ENCODE measurements at places on chromosomes 4 and X.

DNA sequence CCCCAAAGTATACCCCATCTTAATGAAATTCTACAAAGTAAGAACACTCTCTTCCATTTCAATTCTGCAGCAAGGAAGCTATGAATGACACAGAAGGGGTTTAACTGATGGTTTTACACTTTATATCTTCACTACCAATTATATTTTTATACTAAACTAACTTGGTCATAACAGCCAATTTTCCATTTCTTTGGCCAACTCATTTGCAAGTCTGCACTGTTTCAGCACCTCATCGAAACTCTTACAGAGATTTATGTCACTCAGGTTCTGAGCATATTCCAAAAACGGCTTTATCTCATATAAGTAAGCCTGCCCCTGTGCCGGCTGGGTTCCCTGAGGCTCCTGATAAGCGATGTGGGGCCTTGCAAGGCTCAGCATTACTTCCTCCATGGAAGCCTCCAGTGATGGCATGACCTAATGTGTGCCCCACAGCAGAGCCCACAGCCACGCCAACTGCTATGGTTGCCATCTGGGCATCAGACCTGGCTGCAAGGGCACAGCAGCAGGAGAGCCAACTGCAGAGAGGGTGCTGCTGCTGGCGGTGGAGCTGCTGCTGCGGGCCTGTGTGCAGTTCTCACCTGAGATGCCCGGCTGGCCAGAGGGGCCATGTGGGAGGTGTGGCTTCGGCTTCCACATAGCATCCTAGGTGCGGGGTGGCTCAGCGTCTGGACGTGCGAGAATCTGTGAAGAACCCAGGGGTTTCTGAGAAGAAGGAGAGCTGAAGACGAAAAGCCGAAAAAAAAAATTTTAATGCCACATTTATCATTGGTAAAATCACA, 13.4 kb upstream of the IBSP start:
- no peak for DNase-seq

GRCh38 chrX:51568586-51568985, 50.1 kb downstream of the CENPVL3 start:
- no peak for DNase-seq

GRCh38 chrX:40082447-40083119, 15.2 kb downstream of the BCOR start:
- no peak for DNase-seq

DNA sequence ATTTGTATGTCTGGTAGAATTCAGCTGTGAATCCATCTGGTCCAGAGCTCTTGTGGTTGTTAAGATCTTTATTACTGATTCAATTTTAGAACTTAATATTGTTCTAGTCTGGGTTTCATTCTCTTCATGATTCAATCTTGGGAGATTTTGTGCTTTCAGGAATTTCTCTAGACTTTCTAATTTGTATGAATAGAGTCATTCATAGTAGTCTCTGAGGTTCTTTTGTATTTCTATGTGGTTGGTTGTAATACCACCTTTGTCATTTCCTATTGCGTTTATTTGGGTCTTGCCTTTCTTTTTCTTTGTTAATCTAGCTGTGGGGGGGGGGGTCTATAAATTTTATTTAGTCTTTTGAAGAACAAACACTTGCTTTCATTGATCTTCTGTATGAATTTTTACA, 824.8 kb upstream of the GALNTL6 start:
- no peak for DNase-seq

DNA sequence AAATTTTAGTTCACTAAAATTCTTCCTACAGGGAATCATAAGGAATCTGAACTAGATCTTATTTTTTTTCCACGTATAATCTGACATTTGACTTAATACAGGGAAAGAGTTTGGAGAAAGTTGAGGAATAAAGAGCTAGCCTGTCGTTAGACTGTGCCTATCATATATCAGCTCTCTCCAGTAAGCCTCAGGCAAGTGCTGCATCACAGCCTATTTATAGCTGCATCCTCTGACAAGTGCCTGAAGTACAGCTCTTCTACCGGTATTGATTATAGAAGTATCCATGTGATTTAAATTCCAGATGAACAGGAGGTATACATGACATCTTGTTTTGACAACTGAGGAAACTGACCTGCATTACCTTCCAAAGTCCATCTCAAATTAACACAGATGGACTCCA, 248.9 kb downstream of the TLL1 start:
- DNase-seq = no peak

- no peak for DNase-seq
Observed at GRCh38 chr4:126790633-126791032, 842.1 kb upstream of the INTU start.

DNA sequence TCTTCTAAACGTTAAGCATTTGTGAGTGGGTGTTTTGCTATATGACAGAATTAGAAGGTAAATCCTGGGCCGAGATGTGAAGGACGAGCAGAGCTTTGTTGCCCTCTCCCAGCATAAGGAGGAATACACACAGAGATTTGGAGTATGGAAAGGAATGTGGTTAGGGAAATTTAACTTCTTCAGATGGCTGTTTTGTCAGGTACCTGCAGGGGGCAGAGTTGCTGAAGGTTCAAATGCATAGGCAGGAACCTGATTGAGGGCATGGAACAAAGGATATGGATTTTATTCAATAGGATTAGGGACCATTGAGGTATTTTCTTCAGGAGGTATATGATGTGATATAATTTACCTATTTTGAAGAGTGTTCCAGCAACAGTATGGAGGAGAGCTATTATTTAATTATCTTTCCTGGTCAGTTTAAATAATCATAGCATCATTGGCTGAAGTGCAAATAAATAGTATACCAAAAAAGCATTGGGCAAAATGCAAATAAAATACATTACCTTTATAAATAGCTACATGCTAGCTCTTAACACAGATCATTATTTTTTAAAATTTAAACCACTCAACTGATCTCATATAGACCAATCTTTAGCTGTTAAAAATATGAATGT, 143.6 kb downstream of the SLIT2 start:
- peak; percentile 54 for DNase-seq

DNA sequence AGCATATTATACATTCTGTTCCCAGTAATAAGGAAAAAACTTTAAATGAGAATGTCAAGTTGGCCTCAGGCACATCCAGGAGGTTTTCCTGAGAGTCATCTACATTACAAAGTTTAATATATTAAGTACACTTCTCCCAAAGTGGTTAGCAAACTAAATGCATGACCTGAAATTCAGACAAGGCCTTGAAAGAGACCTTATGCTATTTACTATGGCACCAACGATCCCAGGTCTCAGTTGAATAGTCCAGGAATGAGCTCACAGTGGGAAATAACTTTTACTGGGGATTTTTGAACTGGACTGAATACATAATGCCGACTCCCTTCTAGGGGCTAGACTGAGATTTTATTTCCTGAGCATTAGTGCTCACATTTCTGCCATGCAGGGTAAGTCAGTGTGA, 1577.5 kb upstream of the PCDH7 start:
- DNase-seq = no peak

DNA sequence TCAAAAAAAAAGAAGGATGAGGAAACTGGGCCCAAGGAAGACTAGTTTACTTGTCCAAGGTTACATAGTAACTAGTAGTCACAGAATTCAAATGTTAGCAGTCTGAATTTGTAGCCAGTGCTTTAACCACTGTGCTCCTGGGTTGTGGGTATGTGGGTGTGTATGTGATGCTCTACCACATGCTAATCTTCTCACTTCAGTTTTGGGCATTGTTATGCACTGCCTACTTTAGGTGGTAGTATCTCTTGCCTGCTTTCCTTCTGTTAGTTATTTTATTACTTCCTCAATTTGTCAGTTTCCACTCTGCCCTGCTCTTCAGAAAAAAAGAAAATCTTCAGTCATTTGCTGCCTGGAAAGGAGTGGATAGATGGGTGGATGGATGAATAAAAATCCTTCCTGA, 219.2 kb downstream of the RPA4 start:
- DNase-seq = no peak

DNA sequence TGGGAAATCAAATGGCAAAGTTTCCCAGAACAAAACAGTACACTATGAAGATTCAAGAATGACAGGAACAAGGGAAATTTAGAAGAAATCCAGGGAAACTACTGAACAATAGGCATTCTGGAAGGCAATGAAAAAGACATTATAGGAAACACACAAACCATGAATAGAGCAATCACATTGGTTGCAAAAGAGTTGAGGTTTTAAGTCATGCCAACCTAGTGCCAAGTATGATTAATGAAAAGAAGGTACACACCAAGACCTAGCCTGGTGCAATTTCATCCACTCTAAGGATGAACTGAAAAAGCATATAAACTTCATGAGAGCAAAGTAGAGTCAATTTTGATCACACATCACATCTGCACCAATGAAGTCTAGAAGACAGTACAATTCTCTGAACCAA, 326.9 kb downstream of the PDHA2 start:
- DNase-seq = no peak

- no peak for DNase-seq
Observed at GRCh38 chrX:133685822-133686221, 270.5 kb upstream of the GPC4 start.

GRCh38 chr4:14708574-14708973, 293.7 kb upstream of the CPEB2 start:
- no peak for DNase-seq

GRCh38 chr4:148934926-148935578, 492.8 kb upstream of the NR3C2 start:
- DNase-seq = no peak

DNA sequence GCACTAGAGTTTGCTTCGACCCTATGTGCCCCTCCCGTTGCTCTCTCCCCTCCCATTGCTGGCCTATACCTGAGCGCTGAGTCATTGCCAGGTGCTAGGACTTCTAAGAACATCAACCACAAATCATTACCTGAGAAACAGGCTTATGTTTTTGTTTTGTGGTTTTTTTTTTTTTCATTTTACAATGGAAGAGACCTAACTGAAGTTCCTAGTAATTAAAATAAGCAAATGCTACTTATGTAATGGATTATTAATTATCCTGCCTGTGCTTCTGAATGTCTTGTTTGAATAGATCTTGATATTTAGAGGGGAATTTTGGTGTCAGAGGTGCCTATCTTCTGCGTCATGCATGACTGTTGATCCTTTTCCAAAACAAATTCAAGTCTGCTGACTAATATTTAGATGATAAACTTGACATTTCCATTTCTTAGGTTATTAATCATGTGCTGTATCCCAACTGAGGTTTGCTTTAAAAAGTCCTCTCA, 275.4 kb upstream of the CPEB2 start:
- peak; percentile 4 for DNase-seq

GRCh38 chr4:26362745-26363439, 42.1 kb downstream of the RBPJ start:
- DNase-seq = no peak

GRCh38 chrX:101605146-101605545, 12.7 kb downstream of the ARMCX6 start:
- DNase-seq = no peak

DNA sequence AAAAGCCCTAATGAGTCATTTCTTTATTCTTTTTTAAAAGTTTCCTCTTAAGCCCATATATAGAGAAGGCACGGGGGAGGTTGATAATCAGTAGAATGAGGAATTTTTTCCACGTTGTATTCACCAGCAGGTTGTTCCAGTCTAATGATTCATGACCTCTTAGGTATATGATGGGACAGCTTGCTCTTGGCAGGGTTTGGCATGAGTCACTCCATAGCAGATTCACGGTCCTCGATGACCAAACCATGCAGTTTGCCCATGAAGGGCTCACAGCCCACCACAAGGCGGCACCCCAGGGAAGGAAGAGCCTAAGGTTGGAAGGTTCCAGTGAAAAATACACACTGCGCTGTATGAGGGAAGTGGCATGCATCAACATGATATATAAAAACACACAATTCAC, 623.8 kb upstream of the DIPK2B start:
- DNase-seq = no peak

GRCh38 chr4:22842360-22843018, 149.8 kb downstream of the GBA3 start:
- DNase-seq = no peak

DNA sequence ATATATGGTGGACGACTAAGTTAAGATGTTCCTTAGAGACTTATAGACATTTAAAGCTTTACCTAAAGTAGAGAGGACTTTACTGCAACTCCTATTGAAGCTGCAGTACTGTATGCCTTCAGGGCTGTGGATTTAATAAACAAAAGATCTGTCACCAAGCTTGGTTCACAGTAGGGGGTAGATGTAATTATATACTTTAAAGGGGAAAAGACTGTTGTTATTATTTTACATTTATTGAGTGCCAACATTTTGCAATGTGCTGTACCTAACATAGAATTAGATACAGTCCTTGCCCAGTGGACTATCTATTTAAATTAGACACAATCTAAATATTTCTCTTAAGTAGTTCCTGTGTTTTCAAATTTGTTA, 67.2 kb downstream of the SLIT2 start:
- DNase-seq = no peak

DNA sequence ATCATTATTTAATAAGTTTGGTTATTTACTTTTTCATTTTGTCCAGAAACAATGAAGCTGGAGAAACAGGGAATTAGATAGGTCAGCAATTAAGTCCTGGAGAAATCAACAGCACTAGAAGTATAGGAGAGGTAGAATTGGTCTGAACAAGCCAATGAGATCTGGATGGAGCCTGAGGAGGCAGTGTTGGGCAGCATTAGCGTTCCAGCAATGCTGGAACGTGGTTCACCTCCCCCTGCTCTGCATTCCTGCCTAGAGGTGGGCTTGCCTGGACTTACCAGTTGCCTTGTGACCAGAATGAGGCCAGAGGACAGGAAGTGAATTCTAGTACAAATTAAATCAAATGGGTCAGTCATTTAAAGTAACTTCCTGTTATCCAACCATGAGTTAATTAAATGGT, 4.6 kb downstream of the RASSF6 start:
- DNase-seq = no peak

DNA sequence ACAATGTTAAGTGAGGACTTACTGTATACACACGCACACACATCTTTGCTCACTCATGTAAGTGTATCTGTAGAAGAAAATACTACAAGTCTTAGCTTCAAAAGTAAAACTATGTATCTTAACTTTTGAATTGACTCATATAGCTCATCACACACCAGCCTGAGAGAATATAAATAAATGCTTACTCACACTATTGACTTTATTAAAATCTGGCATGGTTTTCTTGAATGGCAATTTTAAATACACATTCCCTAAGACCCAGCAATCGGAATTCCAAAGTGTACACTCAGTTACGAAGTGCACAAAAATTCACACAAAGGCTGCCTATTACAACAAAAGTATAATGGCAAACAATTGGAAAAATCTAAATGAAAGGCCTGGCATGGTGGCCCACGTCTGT, 2.0 kb downstream of the ERCC6L start:
- no peak for DNase-seq

GRCh38 chr4:15428611-15429010, 778 bp downstream of the C1QTNF7 start:
- DNase-seq = no peak

- DNase-seq = no peak
Observed at GRCh38 chr4:8207314-8207713, 8.2 kb downstream of the SH3TC1 start.

DNA sequence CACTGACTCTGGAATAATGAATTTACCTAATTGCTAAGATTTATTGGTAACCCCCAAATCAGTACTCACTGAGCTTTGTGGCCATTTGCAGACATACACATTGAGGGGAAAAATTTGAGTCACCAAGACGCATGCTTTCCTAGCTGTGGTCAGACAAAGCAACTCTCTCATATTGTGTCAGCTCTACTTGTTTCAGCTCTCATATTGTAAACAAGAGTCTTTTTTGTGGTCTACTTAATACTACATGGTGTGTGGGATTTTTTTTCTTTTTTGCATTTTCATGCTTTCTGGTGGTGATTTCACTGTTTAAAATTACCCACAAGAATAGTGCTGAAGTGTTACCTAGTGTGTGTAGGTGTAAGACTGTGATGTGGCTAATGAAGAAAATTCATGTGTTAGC, 428.2 kb upstream of the GALNT7 start:
- DNase-seq = no peak
